ENCODE measurements at places on chromosomes 6 and 20. TPM values are rescaled to one million over a fixed set of nuclear protein-coding genes. Genes with fewer than 3 reads are reported as not detected.

DNA sequence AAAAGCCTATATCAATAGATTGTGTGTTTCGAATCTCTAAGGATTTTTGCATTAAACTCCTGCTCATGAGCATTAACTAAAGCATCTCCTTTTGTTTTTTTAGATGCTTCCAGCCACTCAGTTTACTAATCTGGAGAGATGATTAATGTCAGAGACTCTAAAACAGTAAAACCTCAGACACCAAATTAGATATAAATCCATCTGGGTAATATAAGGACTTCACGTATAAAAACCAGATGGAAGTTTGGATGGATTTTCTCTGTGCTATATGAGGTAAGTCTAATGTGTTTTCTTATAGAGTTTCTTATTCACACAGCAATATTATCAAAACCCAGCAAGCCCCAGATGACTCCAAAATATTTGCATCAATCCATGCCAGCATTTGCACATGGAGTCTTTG is 137.2 kb downstream of the SYNE1 start:
- no peak for DNase-seq
- H3K4me1 ChIP-seq, result no peaks in the 10 kb centered on the region
- H3K27me3 ChIP-seq, result no peaks in the 10 kb centered on the region
- H3K36me3 ChIP-seq, result no peaks in the 10 kb centered on the region
- H3K4me3 ChIP-seq, result no peak overlapping the region

DNA sequence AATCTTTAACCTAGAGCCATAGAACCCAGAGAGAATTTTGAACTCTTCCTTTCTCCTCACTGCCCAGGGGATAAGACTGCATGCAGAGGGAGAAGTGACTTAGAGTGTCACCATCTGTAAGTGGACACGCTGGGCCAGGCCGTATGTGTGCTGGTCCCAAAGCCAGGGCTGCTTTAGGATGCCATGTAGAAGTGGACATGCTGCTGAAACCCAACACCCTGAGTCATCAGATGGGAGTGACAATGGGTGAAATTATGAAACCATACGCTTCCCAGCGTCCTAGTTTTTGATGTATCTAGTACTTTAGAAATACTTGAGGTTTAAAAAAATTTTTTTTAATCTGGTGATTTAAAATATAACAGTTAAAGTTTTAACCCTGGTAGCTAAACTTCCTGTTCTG is 191.1 kb downstream of the FNDC1 start:
- no peak overlapping the region for H3K27ac ChIP-seq
- no peak for DNase-seq
- no peaks in the 10 kb centered on the region for H3K4me1 ChIP-seq
- H3K4me3 ChIP-seq, result no peak overlapping the region
- no peaks in the 10 kb centered on the region for H3K36me3 ChIP-seq
- no peaks in the 10 kb centered on the region for H3K27me3 ChIP-seq

- no peak overlapping the region for H3K27ac ChIP-seq
- H3K27me3 ChIP-seq, result no peaks in the 10 kb centered on the region
- no peak overlapping the region for H3K4me3 ChIP-seq
- H3K36me3 ChIP-seq, result no peaks in the 10 kb centered on the region
These were observed 106.3 kb upstream of the LY86 start for GRCh38 chr6:6482256-6482655.

GRCh38 chr20:48003021-48003420 is 217.7 kb upstream of the SULF2 start:
- H3K27ac ChIP-seq, result no peak overlapping the region
- no peak for DNase-seq
- H3K27me3 ChIP-seq, result no peaks in the 10 kb centered on the region
- no peak overlapping the region for H3K4me3 ChIP-seq
- no peaks in the 10 kb centered on the region for H3K4me1 ChIP-seq

The EFCAB8 gene
- 0.83 TPM for total RNA-seq

The RNF39 gene
- not detected for total RNA-seq

The MCHR2 gene
- total RNA-seq, result not detected

The ZBP1 gene
- 2.3 TPM for total RNA-seq

All from Peyer's patch (tissue), 4 donors.